ENCODE measurements at places on chromosomes 3 and 15.

- DNase-seq = no peak
These were observed 700 bp upstream of the BLM start for GRCh38 chr15:90716317-90716975.

- no peak for DNase-seq
These were observed 344.7 kb upstream of the RBMS3 start for GRCh38 chr3:28936154-28936553.

DNA sequence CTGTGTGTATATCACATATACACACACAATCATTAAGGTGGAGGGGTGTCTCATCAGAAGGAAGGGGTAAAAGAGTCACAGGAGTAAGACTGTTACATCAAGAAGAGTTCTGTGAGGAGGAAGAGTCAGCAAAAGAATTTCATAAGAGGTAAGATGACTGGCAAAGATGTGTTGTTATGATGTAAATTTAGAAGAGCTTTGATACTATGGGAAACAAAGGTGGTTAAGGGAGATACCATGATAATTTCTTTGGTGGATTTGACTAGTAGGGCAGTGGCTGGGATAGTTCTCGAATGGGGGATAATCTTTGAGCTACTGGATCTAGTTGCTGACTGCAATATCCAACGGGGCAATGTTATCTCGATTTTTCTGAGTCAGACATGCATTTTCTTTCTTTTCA, 61.6 kb downstream of the STAG1 start:
- no peak for DNase-seq

DNA sequence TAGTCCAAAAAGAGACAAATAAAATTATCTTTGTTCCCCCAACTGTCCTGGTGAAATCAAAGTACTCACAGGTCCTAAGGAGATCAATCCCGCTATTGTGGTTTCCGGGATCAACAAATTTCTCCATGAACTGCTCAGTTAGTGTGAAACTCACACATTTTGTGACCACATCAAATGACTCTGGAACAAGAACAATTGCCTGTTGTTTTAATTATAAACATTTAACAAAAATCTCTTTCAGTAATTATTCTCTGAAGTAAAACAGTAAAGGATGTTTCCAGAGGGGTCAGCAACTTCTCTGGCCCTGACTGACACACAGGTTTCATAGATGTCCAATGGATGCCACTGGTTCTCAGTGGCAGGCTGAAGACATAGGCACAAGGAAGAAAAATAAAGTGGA, 3.9 kb downstream of the CLDND1 start:
- no peak for DNase-seq

- no peak for DNase-seq
These were observed 78.6 kb downstream of the SNRK start for GRCh38 chr3:43364926-43365325.

- no peak for DNase-seq
These were observed 152.0 kb upstream of the PEX5L start for GRCh38 chr3:180188512-180189309.

DNA sequence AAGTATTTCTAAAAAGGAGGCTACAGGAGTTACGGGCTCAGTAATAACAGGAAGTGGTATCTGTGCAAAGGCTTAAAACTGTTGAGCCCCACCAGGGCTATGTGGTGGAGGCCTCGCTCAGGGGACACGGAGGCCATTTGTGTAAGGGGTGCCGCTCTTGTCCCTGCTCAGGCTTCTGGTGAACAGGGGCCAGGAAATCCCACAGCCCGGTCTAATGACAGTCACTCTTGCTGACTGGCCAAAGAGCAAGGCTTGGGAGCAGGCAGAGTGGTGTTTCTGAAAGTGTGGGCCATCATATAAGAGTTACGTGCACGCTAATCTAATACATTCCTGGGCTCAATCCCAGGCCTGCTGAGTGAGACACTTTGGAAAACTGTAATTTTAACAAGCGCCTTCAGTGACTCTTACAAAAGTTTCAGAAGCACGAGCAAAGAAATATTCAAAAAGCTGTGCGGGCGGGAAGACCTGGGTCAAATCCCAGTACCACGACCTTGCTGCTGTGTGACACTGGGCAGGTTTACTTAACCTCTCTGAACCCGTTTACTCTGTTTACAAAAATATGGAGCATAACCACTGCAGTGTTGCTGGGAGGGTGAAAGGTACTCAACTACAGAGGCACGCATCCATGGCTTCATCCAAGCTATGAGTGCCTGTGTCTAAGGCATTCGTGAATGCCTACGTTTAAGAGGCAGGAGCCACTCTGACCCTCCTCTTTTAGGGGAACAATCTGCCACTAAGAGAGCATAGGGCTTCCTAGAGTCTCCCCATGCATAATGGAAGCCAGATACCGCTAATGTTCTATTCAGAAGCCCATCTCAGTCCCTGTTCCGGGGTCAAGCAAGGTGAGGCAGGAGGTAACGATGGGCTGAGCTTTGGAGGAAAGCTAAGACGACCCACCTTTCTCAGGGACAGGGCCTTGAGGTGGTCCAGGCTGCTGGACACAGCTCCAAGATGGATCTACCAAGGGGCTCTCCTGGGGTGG, 2.0 kb downstream of the ATP10A start:
- no peak for DNase-seq

DNA sequence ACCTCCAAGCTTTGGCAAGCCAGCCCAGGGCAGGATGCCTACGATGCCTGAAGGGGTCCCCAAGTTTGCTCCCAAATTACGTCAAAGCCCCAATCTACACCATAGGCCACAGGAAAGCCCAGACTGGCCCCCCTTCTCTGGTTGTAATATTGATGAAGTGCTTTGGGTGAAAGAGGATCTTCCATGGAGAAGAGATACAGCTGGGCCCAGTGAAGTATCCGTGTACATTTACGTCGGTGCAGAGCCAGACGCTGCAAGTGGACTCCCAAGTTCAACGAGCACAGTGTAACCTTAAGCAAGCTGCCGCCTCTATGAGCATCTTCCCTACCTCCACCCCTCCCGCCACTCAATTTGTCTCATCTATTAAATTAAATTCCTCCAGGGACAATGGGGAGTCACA, 100.1 kb upstream of the TPM1 start:
- no peak for DNase-seq

GRCh38 chr15:27826411-27826810, 272.7 kb downstream of the OCA2 start:
- DNase-seq = no peak

- no peak for DNase-seq
These were observed 32.5 kb downstream of the BHLHE40 start for GRCh38 chr3:5011555-5012256.

DNA sequence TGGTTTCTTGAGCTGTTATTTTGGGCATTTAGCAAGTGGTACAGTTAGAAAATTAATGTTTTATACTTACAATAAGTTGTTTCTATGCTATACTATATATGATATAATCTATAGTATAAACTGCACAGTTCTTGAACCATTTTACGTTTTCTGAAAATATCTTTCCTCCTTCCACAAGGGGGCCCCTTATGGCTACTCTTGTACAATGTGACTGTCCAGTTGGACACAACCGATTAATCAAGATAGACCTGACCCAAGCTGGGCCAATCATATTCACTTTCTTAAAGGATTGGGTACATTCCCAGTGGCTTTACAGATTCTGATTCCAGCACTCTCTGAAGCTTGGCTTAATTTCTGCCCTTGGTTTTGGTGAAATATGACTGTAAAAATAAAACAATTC, 953.4 kb downstream of the AGBL1 start:
- DNase-seq = no peak

DNA sequence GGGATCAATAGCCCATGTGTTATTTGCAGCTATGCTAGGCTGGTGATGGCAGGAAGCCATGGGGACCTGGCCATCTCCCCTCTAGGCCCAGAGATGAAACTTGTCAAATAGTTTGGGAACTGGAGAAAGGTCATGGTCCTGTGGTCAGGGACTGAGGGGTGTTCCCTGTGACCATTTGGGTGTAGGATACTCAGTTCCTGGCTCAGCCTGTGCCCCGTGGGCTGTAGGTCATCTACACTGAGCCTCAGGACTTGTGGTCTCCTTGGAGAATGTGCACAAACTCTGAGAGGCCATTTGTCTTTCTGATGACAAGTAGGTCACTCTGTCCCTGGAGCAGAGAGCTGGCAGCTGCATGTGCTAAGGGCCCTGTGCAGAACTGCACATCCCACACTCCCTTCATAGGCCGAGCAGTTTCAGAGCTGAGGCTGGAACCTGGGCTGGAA, 17.5 kb downstream of the GASK1A start:
- DNase-seq = no peak

DNA sequence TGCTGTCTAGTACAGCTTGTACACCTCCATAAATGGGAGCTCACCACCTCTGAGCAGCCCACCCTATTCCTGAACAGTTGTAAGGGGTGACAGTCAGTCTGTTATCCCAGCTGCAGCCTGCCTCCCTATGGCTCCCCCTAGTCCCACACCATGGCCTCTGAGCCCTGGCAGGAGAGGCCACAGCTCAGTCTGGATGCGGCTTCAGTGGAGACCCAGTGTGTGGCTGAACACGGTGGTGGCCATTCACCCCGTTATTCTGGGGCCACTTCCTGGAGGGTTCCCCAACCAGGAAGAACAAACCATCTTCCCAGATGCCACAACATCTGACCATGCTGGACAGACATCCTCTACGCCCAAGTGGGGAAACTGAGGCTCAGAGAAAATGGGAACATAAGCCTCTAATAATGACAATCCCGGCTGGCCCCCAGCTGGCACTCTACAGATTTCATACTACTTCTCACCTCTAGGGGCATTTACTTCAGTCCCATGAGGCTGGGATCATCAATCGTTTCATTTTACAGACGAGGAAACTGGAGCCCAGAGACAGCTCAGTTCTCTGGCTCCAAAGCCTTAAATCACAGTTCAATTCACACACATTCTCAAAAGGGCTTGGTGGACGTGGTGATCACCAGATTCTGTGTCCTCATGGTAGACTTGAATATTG, 9.2 kb upstream of the GRIP2 start:
- DNase-seq = no peak

GRCh38 chr3:179943117-179943880, 93.4 kb downstream of the PEX5L start:
- no peak for DNase-seq

GRCh38 chr15:65303687-65304380, 643 bp upstream of the RNU5B-1 start:
- DNase-seq = peak; percentile 50

DNA sequence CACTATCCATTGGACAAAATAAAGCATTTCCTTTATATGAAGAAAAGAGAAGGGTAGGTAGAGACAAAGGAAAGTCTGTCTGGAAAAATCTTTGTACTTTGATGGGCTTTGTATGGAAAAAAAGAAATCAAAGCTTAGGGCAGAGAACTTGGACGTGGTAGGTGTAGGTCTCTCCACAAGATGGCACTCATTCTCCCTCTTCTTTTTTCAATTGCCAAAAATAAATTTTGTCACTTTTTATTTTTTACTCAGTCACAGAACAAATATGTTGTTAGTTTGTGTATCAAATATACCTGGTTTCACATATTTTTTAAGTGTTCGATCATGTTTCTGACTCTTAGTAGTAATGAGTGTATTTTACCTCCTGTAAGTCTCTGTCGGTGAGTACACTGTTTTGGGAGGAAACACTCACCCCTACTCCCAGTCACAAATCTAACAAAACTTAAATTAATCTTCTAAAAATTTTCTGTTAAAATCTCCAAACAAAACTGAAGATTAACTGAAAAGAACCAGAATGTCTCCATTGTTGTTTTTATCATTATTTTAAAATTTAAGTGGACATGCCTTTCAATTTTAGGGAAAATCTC, 415.8 kb upstream of the GOLIM4 start:
- no peak for DNase-seq

GRCh38 chr15:79322945-79323344, 12.0 kb downstream of the TMED3 start:
- no peak for DNase-seq

GRCh38 chr15:69114331-69114928, 46.0 kb upstream of the GLCE start:
- DNase-seq = no peak

DNA sequence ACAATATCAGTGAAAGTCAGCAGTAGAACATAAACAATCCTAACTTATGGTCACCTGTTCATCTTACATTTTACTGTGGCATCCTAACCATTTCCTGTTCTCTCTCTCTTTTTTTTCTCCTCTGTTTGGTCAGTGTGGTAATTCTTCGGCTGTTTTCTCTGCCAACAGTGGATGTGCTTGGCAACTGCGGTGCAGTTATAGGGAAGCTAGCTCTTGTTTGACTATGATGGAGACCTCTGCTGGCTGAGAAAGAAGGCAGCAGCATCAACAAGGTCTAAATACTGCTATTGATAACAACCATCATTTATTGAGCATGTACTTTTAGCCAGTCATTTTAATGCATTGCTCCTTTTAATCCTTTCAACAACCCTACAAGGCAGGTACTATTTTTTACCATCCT, 723 bp upstream of the DRD3 start:
- no peak for DNase-seq

DNA sequence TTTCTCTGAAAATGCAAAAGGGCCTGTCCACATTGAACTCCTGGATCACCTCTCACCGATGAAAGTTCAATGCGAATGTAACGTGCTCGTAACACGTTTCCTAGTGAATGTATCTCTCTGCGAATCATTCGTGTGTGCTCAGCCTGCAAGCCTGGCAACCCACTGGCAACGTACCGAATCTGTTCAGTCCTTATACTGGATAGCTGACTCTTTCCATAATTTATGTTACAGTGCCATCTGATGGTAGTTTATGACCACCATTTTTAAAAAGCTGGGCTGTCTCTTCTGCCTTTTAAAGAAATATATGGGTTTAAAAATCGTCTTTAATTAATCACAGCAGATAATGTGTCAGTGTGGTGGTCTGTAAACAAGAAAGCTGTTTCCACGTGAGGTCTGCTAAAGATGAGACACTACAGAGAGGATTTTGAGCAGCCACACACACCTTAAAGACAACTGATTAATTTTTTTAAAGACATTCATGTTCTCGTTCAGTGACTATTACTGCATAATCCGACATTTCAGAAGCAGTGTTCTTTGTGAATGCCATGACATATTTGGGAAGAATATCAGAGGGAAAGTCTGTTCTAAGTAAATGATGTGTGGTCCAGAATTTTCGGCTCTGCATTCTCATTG, 69.4 kb upstream of the FOXP1 start:
- peak; percentile 20 for DNase-seq

- DNase-seq = no peak
These were observed 13.6 kb upstream of the CSPG5 start for GRCh38 chr3:47592066-47592795.

DNA sequence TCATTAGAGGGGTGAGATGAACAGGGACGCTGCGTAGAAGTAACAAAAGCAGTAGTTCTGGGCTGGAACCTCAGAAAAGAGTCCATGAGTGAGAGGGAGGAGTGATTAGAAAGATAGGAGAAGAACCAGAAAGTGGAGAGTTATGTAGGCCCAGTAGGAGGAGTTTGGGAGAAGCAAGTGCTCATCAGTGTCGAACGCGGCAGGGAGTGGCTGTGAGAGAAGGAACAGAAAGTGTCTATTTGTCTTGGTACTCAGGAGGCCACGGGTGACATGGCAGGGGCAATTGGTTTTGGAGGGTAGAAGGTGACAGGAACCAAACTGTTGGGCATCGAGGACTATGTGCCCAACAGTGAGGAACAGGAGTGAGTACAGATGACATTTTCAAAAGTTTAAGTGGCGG, 1.3 kb upstream of the INSYN1 start:
- no peak for DNase-seq

- no peak for DNase-seq
These were observed 15.9 kb downstream of the TGM5 start for GRCh38 chr15:43250785-43251184.

- DNase-seq = no peak
These were observed 45.6 kb upstream of the TFRC start for GRCh38 chr3:196127308-196128040.
